ENCODE measurements at places on chromosomes 2 and 18. TPM values are rescaled to one million over a fixed set of nuclear protein-coding genes. Genes with fewer than 3 reads are reported as not detected.

The CYP20A1 gene
- 27.8 TPM for total RNA-seq

The UGT1A4 gene
- not detected for total RNA-seq

The SH3RF3 gene
- total RNA-seq, result 1.8 TPM

The IL36RN gene
- total RNA-seq, result not detected

The EVX2 gene
- not detected for total RNA-seq

The RAB6D gene
- 5.4 TPM for total RNA-seq

DNA sequence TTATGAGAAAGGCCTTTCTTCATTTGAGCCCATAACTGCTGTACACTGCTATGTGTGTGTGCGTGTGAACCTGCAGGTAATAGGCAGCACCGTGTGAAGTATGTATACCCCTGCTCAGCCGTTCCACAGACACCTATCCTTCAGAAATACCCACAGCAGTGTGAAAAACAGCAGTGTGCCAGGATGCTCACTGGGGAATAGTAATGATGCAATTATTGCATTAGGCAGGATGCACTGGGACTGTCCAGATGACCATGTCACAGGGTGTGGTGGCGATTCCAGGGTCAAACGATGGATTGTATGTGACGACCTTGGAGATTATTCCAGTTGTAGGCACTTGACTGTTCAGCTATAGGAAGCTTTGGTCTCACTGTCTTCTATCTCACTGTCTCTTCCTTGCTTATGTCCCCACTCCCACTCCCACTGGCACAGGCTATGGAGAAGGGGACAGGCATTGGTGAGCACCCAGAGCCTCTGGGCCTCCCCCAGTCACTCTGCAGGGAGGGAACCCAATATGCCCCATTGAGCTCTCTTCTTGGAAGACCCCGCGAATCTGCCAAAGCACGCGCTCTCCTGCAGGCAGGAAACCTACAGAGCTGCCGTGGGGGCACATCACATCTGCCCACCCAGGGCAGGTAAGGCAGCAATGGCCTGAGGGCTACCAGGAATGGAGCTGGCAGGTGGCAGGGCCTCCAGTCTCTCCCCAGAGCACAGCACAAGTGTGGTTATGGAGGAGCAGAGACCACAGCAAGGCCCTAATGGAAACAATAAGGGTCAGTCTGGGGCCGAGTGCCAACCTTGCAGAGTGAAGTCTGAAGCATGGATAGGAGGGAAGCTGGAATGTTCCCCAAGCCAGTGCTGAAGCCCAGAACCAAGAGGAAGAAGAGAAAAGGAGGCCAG is 518.9 kb upstream of the RAB6C start:
- no peak overlapping the region for H3K27ac ChIP-seq
- H3K36me3 ChIP-seq, result no peaks in the 10 kb centered on the region
- DNase-seq, result no peak
- H3K4me3 ChIP-seq, result no peak overlapping the region
- no peaks in the 10 kb centered on the region for H3K4me1 ChIP-seq
- H3K27me3 ChIP-seq, result no peaks in the 10 kb centered on the region

GRCh38 chr2:144679942-144680341 is 160.0 kb upstream of the ZEB2 start:
- no peak for DNase-seq
- no peaks in the 10 kb centered on the region for H3K36me3 ChIP-seq
- no peaks in the 10 kb centered on the region for H3K4me1 ChIP-seq
- no peak overlapping the region for H3K4me3 ChIP-seq

GRCh38 chr18:3995476-3996102 is 459.5 kb downstream of the DLGAP1 start:
- H3K27me3 ChIP-seq, result no peaks in the 10 kb centered on the region
- H3K27ac ChIP-seq, result no peak overlapping the region
- H3K36me3 ChIP-seq, result no peaks in the 10 kb centered on the region
- peak; percentile 78 for DNase-seq

- no peak overlapping the region for H3K27ac ChIP-seq
- no peaks in the 10 kb centered on the region for H3K27me3 ChIP-seq
- H3K4me1 ChIP-seq, result no peaks in the 10 kb centered on the region
- DNase-seq, result no peak
- no peak overlapping the region for H3K4me3 ChIP-seq
Measured at GRCh38 chr2:142803158-142803557, 74.3 kb upstream of the KYNU start.

DNA sequence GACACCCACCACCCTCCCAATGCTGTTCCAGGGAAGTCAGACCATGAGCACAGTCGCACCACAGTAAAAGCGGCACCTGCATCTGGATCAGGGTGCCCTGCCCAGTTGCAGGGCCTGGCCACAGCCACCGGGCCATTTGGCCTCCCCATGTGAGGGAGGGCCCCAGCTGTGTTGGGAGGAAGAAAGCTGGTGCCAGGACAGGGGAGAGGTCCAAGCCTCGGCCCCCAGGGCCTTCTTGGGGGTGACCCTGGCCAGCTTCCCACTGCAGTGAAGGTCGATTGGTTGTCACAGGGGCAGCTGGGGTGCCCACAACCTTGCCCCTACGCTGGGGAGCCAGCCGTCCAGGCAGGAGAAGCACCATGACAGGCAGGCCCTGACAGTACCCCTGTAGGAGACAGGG is 183.2 kb upstream of the RAB6C start:
- H3K4me1 ChIP-seq, result no peaks in the 10 kb centered on the region
- no peak overlapping the region for H3K27ac ChIP-seq
- no peaks in the 10 kb centered on the region for H3K36me3 ChIP-seq
- no peaks in the 10 kb centered on the region for H3K27me3 ChIP-seq

DNA sequence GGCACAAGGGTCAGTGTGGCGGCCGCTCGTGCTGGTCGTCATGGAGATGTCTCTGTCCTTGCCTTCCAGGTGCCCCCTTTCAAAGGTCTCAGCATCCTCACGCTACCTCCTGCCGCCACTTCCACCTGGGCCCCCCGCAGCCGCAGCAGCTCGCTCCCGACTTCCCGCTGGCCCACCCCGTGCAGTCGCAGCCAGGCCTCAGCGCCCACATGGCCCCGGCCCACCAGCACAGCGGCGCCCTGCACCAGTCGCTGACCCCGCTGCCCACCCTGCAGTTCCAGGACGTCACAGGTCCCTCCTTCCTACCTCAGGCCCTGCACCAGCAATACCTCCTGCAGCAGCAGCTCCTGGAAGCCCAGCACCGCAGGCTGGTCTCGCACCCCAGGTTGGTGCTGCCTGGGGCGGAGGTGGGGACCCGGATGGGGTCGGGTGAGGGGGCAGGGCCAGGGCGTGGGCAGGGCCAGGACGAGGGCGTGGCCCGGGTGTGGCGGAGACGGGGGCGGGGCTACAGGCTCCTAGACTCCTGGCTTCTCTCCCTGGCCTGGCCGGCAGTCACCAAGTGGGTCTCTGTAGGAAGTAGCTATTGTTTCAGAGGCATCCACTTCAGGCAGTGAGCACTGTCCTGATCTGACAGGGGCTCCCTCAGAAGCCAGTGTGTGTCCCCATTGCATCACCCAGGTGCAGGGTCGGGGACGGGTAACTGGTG is 223.7 kb downstream of the LOXHD1 start:
- H3K27me3 ChIP-seq, result no peaks in the 10 kb centered on the region
- peaks cover 3% of the 10 kb centered on the region for H3K4me1 ChIP-seq
- H3K27ac ChIP-seq, result no peak overlapping the region
- no peaks in the 10 kb centered on the region for H3K36me3 ChIP-seq
- H3K4me3 ChIP-seq, result no peak overlapping the region

GRCh38 chr2:158202161-158202815 is 100.6 kb downstream of the UPP2 start:
- H3K27ac ChIP-seq, result no peak overlapping the region
- H3K27me3 ChIP-seq, result no peaks in the 10 kb centered on the region
- H3K4me1 ChIP-seq, result no peaks in the 10 kb centered on the region
- H3K36me3 ChIP-seq, result no peaks in the 10 kb centered on the region

DNA sequence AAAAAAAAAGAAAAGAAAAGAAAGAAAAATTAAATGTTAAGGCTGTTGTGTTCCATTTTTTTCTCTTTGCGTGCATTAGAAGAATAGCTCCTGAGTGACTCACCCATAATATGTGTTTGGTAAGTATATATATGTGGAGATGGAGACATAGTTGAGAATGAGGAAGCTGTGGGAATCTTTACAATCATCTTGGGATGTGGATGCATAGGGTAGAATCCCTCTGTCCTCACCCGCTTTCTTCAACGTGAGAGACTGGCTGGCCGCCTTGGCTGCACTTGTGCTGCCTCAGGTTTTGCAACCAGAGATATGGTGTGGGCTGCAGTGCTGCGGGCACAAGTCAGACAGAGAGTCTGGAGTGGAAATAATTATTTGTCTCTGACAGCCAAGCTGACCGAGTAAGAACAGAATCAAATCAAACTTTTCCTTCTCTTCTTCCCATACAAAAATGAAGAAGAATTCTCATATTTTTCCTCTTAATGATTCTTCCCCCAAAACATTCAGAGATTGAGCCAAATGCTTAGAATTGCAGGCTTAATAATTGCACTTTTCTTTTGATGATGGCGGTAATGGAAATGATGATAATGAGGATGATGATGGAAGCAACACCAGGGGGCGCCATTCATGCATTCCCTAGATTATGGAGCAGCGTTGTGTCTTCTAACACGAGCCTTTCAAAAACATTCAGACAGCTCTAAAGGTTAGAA is 48.5 kb downstream of the SERPINB7 start:
- no peaks in the 10 kb centered on the region for H3K36me3 ChIP-seq
- peak; percentile 59 for DNase-seq
- no peaks in the 10 kb centered on the region for H3K27me3 ChIP-seq
- H3K27ac ChIP-seq, result no peak overlapping the region
- no peak overlapping the region for H3K4me3 ChIP-seq

DNA sequence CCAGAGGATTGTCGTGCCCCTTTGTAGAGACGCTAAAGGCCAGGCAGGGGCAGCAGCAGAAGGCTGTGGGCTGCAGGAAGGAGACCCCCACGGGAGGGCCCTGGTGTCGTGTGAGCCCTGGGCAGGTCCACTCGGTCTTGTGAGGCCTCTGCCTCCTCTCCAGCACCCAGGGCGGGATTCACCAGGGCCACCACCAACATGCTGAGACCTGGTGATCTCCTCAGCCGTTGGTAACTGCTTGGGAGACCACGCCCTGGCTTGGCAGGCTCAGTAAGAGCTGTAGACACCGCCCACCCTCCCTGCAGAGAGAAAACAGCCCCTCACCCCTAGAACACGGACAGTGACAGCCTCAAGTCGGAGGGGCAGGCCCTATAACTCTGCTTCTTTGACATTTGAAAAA is 21.1 kb downstream of the MBP start:
- peak; percentile 50 for DNase-seq
- peaks cover 14% of the 10 kb centered on the region for H3K4me1 ChIP-seq
- H3K27ac ChIP-seq, result no peak overlapping the region

- H3K36me3 ChIP-seq, result no peaks in the 10 kb centered on the region
- no peaks in the 10 kb centered on the region for H3K27me3 ChIP-seq
- H3K4me1 ChIP-seq, result no peaks in the 10 kb centered on the region
- peak overlapping the region; percentile 89 for H3K4me3 ChIP-seq
- H3K27ac ChIP-seq, result no peak overlapping the region
Measured at GRCh38 chr2:96762529-96763311, 2.0 kb downstream of the CNNM4 start.

DNA sequence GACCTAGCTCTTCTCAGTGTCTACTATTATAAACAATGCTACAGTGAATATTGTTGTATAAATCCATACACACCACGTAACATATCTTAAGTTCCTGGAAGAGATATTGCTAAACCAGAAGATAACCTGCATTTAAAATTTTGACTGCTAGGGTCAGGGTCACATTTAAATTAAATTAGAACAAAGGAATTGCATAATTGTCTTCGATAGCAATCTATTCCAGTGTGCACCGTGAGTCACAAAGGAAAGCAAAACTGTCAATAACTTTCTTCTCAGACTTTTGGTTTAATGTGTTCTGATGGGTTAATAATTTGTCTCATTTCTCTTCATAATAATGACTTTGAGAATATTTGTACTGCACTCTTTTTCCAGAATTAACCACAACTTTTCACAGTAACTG is 4.2 kb downstream of the GEN1 start:
- DNase-seq, result no peak
- peaks cover 16% of the 10 kb centered on the region for H3K36me3 ChIP-seq
- no peak overlapping the region for H3K4me3 ChIP-seq
- no peaks in the 10 kb centered on the region for H3K4me1 ChIP-seq
- H3K27me3 ChIP-seq, result no peaks in the 10 kb centered on the region
- H3K27ac ChIP-seq, result no peak overlapping the region

DNA sequence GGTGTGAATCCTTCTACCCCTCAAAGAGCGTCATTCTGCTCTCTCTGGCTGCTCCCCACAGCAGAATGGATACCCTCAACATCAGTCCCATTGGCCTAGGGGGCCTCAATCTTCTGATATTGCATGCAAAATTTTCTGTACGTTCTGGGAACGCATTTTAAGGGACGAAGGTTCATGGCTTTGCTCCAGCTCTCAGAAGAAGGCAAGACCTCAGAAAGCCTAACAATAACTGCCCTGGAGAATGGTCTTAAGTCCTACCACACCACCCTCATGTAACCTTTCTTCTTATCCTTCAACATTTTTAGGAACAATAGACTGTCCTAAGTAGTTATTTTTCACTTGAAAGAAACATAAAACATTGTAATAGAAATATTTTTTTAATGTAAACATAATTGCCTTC is 212.6 kb downstream of the PRKCE start:
- no peak for DNase-seq
- no peaks in the 10 kb centered on the region for H3K27me3 ChIP-seq
- H3K4me1 ChIP-seq, result peaks cover 9% of the 10 kb centered on the region
- no peaks in the 10 kb centered on the region for H3K36me3 ChIP-seq
- H3K27ac ChIP-seq, result no peak overlapping the region

DNA sequence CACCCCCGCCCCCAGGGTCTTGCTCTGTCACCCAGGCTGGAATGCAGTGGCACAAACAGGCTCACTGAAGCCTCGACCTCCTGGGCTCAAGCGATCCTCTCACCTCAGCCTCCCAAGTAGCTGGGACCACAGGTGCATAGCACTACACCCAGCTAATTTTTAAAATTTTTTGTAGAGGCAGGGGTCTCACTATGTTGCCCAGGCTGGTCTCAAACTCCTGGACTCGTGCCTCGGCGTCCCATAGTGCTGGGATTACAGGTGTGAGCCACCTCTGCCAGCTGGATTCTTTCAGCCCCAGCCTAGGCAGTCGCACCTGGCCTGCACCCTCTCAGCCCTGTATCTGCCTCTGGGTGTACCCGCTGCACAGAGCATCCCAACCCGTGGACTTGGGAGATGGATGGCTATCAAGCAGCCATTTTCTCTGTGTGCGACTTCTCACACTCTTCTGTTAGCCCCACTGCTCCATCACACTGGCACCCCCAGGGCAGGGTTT is 166.4 kb upstream of the HAAO start:
- peaks cover 7% of the 10 kb centered on the region for H3K4me1 ChIP-seq
- no peak overlapping the region for H3K27ac ChIP-seq
- H3K36me3 ChIP-seq, result no peaks in the 10 kb centered on the region
- H3K27me3 ChIP-seq, result no peaks in the 10 kb centered on the region
- no peak overlapping the region for H3K4me3 ChIP-seq
